ENCODE measurements at places on chromosomes 4 and X.

- DNase-seq = no peak
Measured at GRCh38 chrX:53456254-53456653, 22.1 kb upstream of the HSD17B10 start.

- DNase-seq = no peak
Measured at GRCh38 chrX:19063030-19063429, 59.2 kb downstream of the ADGRG2 start.

DNA sequence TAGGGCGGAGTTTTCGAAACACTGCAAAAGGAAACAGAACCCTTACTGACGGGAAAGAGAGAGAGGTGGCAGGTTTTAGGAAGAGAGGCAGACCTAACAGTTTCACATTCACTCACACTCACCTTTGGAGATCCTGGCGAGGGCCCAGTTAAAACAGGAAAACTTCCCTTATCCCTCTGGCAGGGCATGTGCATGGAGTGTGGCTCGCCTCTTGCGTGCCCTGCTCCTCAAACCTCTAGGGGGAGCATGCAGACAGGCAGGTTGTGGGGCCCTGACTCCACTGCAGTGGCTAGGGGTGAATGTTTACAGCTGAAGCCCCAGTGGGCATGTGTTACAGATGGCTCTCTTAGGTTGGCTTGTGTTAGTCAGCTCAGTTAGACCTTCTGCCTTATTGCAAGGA lies 451.5 kb downstream of the UBE2NL start:
- DNase-seq = no peak

DNA sequence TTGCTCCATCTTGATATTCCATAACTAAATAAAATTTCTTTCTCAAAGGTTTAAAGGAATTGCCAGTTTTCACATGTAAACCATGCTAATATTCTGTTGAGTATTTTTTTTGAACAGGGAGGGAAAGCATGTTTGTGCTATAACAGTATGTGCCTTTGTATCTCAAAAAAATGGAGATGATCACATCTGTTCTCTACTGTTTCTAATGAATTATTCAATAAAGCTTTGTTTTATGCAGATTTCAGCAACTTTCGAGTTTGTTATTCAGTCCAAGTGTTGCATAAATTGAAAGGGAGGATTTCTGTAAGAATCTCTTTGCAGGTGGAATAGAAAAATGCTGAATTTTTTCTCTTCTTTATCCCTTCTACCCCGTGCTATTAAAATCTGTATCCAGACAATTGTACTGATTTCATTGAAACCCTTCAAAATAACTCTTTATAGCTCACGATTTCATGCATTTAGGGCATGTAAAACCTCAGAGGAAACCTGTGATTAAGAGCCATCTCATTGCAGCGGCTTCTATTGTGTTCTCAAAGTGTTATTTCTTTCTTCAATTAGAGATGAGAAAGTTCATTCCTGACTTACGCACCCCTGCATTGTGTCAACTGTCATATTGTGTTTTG lies 42.1 kb downstream of the NEIL3 start:
- no peak for DNase-seq

DNA sequence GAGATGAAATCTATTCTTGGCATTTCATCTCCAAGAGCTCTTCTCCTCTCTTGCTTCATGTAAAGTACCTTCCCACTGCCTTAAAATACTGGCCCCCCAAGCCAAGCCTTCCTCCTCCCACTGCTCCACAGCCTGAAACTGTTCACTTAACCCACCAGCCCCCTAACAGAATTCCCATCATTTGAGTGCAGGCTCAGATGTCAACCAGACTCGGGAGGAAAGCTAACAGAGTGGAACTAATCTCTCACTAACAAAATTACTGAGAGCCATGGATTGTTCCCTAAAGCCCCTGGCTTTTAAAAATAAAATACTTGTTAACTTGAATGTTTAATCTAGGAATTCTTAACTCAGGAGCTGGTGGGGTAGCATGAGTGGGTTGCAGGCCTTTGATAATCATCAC lies 7.1 kb upstream of the DCUN1D4 start:
- no peak for DNase-seq

DNA sequence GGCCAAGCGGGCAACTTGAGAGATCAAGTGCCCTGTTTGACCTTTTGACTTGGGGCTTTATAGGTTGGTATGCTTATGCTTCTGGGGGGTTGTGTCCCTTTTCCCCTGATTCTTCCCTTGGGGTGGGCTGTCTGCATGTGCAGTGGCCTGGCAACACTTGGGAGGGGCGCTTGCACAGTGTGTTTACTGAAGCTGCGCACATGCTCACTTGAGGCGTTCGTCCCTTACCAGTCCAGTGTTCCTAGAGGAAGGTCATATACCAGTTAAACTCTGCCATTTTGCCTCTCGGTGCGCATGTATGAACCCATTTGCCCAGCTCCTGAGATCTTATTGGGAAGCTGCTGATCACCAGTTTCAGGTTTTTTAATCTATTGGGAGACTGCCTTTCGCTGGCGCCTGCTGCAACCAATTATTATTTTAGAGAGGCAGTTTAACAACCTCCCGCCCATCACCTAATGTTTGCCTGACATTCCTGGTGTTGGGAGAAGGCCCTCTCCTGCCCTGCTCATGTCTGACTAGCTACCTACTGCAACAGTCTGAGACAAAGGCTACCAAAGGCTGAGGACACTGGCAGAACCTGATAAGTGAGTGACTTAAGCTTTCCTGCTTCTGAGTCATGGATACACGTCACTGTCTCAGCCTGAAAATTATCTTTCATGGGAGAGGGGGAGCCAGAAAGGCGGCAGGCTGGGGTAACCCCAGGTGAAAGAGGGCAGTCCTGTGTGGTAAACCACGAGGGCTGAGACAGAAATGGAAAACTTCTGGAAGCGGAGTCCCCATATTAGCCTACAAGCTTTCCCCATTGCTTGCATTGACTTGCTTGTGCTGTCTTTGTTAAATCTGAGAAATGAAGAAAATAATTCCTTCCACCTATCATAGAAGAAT lies 97.6 kb downstream of the CPE start:
- DNase-seq = no peak

DNA sequence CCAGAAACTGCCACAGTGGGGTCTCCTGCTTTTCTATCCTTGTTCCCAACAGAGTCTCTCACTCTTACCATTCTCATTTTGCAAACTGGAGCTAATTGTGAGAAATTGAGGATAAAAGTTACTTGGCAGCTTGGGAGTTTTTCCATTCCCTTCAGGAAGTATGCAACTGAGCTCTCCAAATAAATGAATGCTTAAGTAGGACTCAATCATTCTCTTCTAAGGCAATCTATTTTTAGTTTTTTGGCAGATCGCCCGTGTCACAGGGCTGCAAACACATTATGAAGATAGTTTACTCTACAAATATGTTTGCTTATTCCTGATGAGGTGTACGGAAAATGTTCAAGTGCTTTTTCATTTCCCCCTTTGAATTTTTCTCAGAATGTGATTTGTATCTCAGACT lies 5.3 kb downstream of the ASB11 start:
- DNase-seq = no peak

DNA sequence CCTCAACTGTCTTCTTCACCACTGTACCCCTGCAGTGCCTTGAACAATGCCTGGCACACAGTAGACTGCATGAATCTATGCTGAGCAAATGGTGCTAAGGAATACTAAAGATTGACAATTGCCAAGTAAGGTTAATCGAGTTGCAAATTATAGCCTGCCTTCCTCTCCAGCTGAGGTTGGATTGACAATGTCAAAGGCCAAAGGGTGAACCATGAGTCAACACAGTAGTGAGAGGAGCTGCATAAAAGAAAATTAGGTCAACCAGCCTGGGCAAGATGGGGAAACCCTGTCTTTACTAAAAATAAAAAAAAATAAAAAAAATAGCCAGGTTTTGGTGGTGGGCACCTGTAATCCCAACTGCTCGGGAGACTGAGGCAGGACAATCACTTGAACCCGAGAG lies 97.1 kb upstream of the BMPR1B start:
- no peak for DNase-seq

GRCh38 chr4:17170131-17170530 lies 271.7 kb upstream of the LDB2 start:
- DNase-seq = no peak

GRCh38 chr4:168622600-168622999 lies 125.7 kb downstream of the PALLD start:
- DNase-seq = no peak

DNA sequence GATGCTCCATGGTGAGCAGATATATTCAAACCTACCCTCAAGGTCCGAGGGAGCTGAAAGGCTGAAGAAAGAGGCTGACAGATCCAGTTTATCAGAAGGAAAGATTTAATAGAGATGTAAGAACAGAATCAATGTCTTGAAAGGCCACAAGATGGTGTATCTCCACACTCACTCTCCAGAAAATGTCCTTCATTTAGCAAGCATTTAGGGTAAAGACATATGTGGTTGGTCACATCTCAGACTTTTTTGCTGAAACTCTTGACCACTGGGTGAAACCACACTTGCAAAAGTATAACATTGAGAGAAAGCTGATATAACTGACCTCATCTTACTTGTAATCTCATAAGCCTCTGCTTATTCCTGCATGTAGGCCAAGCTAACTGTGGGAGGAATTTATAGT lies 745.8 kb upstream of the GALNTL6 start:
- no peak for DNase-seq

DNA sequence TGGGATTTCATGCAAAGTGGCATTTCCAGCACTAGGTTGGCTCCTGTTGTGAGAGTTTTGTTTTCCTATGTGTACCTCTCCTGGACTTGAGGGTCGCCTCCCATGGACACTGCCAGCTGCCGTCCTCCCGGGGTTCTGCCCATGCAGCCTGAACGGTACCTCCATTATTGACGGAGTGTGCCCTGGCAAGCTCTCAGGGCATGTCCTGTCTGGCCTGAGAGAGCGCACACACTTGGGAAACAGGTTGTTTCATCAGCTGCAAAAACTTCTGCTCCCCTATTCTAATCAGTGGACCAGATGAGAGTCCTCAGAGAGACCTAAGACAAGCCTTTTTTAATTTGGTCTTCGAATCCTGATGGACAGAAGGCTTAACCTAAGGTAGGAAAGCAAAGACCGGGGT lies 56.6 kb upstream of the HOPX start:
- DNase-seq = no peak

- no peak for DNase-seq
Measured at GRCh38 chrX:118396113-118396512, 50.2 kb downstream of the WDR44 start.

DNA sequence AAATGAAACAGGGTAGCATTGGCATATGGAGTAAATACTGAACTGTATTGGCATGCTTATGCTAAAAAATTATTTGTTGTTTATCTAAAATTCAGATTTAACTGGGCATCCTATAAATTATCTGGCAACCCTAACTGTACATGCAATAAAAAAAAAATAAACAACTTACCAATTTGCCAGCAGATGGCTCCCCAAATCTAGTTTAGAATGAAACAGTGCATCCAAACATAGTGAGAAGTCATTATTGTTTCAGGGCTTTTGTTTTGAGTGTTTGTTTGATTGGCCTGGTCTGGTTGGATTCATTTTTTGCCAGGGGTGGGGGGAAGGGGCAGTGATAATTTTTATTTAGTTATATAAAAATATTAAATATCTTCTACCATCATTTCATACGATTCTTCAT lies 12.8 kb upstream of the NSUN7 start:
- no peak for DNase-seq

GRCh38 chrX:41802958-41803357 lies 79.0 kb downstream of the GPR82 start:
- DNase-seq = no peak

DNA sequence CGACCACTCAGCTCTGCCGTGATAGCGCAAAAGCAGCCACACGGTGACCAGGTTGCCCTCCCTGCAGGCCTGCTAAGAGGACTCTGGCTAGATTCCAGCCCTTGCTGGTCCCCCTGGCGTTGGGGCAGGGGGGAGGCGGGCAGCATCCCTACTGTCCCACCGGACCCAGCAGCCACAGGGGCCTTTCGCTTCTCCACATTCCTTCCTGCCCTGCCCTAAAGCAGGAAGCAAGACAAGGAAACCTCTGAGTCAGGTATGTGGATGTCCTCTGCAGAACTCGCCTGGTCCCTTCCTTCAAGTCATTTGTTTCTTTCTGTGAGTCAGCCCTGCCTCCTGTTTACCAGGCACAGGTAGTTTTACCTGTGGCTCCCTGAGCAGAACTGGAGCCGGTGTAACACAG lies 60.2 kb upstream of the CLDN34 start:
- no peak for DNase-seq

GRCh38 chrX:29561417-29561816 lies 653.9 kb upstream of the MAGEB2 start:
- no peak for DNase-seq

- no peak for DNase-seq
Measured at GRCh38 chr4:165514739-165515138, 135.9 kb downstream of the CPE start.

GRCh38 chr4:88858752-88859151 lies 161.1 kb upstream of the NAP1L5 start:
- no peak for DNase-seq

DNA sequence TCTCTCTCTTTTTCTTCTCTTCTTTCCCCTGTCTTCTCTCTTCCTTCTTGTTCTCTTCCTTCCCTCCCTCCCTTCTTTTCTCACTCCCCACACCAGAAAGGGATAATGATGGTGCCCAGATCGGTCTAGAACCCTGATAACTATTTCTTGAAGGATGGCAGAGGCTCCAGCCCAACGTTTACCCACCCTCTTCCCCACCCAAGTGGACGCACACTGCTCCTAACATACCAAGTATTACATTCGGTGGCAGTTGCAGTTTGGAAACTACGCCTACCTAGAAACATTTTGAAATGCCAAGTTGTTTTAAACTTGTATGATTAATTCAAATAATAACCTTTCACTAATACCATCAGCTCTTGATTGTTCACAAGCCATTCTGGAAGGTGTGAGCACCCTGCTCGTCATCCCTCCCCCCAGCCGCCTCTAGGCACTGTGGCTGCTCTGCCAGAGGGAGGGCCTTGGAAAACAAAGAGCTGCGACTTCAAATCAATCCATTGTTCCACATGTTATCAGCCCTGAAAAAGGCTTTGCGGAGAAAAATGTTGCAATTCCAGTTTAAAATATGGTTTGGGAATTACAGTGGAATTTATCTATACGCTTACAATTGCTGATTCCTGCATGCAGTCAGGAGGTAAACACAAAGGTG lies 1017.5 kb upstream of the TENM3 start:
- no peak for DNase-seq

DNA sequence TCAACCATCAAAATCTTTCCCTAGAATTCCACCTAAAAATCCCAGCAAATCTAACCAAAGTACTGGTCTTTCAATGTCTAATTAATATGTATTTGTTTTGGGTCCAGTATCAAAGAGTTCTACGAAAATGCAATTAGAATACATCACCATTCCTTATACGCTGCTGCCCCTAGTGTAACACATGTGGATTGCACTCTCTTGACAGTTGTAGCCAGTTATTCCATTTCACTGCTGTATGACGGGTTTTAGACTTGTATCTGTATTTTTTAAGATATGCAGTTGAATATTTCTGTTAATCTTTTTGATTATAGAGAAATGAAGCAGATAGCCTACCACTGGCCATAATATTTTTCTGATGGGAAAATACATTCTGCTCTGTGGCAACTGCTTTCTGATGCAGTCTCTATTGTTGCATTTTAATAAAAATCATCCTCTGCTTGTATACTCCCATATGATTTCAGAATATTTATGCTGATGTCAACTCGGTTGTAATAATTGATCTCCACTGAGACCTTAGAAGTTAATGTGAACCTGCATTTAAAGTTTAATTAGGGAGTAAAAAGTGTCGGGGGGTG lies 17.1 kb upstream of the PAGE2B start:
- DNase-seq = peak; percentile 33

All from stimulated activated CD4-positive, alpha-beta T cell treated with anti-CD3 and anti-CD28 coated beads, Interleukin-15, amount 100 ng/mL, for 24 hours (primary cell).